ENCODE measurements at places on chromosomes 5 and 9.
A peak's percentile ranks its signal among the peaks of the same experiment; 100 is the strongest.

DNA sequence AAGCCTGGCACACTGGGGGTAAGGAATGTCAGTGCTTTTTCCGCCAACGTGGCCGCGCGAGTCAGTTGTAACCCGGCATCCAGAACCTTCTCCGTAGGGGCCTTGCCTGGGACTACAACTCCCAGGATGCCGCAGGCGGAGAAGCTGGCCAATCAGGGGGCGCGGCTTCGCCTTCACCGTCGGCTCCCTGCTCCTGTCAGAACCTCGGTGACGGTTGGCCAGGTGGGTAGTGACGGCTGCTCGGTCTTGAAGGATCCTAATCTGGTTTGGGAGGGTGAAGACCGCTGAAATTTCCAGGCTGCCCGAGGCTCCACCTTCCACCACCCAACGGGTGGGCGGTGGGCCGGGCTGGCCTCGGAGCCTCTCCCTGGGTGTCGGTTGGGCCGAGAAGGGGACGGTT, at the start of gene C5orf58:
C5orf58 (plus strand) TSS at position 200 of the 400 bp plus-strand sequence. CDS start 1,992 bp downstream, outside the sequence.
- no peak for DNase-seq

DNA sequence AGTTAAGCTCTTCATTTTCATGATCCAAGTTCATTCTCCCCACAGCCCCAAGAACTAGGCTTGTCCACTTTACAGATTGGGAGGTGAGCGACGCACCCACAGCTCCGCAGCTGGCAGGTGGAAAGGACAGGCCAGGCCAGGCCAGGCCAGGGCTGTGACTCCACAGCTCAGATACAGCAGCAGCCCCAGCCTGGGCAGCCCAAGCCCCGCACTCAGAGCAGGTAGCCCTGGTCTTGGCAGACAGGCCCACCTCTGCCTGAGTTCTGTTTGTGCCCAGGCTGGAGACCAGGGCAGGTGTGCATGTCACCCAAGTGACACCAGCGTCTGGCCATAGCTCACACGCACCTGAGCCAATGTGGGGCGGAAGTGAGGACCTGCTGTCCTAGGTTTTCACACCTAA, 124.7 kb downstream of the WNK2 start:
- no peak for DNase-seq

GRCh38 chr5:118701791-118702190, 286.6 kb downstream of the DTWD2 start:
- no peak for DNase-seq

- DNase-seq, result no peak
Measured at GRCh38 chr9:5578018-5578697, 50.7 kb upstream of the RIC1 start.

DNA sequence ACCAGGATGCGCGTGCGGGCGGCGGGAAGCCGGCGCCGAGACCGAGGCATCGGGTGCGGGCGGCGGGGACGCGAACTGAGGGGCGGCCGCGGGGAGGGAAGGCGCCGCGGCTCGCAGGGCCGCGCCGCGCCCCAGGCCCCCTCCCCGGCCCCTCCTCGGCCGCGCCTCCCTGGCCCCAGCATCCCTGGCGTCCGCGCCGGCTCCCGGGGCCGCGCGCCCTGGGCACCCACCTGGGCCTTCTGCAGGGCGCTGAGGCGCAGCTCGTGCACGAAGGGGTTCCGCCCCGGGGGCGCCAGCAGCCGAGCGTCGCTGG, 324 bp downstream of the LPCAT1 start:
- DNase-seq, result no peak

DNA sequence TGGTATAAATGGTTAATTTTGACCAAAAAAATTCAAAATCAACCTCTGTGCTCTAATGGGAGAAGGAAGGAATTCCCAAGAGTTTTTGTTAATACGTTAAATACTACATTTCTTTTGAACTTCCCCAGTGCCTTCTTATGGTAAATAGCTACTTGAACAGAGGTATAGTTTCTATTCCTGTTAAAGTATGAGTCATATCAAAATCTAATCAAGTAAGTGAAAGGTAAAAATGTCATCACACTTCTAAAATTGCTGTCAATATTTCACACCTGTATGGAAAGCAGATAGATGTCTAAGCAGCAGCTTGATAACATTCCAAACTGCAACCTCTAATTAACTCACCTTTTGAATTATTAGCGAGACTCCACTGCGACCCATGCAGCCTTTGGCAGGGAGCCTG, 214.1 kb upstream of the MEF2C start:
- DNase-seq, result no peak

DNA sequence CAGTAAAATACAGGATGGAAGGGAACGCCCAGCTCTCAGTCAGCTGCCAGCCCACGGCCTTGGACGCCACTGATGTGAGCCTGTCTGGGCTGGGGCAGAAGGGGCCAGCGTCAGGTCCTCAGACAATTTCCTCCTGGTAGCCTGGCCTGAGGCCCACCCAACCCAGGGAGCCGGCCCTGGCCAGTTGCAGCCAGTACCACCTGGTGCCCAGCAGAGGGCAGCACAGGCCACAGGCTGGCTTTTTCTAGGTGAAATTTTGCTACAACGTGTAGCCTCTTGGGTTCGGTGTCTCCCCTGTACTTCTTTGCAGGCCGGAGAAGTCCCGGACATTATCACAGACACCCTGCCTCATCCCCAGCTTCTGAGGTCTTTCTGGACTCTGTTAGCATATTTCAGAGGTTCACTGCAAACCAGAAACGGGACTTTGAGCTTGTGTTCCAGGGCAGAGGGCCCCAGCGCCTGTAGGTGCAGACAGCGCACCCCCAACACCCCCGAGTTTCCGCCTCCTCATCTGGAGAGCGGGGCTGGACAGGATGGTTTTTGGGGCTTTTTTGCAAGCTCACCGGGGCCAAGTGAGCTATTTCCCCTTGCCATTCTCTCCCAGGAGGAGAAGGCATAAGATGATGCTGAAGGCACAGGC, 45.9 kb upstream of the KCNMB1 start:
- peak; percentile 30 for DNase-seq

DNA sequence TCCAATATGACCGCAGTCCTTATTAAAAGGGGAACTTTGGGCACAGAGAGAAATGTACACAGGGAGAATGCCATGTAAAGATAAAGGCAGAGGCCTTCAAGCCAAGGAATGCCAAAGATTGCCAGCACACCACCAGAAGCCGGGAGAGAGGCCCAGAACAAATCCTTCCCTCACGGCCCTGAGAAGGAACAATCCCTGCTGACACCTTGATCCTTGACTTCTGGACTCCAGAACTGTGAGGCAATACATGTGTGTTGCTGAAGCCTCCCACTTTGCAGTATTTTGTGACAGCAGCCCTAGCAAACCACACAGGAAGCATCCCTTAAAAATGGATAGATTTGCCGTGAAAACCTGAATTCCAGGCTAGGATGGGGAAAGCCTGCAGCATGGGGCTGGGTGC, 80.0 kb downstream of the MAMDC2 start:
- no peak for DNase-seq

DNA sequence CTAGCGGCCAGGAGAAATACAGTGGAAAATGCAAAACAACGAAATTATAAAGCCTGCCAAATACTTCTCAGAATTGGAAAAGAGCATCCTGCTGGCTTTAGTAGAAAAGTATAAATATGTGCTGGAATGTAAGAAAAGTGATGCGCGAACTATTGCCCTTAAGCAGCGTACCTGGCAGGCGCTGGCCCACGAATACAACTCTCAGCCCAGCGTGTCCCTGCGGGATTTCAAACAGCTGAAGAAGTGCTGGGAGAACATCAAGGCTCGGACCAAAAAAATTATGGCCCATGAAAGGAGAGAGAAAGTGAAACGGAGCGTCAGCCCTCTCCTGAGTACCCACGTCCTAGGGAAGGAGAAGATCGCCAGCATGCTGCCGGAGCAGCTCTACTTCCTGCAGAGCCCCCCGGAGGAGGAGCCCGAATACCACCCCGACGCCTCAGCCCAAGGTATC, 15.0 kb downstream of the MSANTD3 start:
- no peak for DNase-seq

GRCh38 chr5:66669086-66669861, 73.1 kb downstream of the MAST4 start:
- DNase-seq, result no peak

DNA sequence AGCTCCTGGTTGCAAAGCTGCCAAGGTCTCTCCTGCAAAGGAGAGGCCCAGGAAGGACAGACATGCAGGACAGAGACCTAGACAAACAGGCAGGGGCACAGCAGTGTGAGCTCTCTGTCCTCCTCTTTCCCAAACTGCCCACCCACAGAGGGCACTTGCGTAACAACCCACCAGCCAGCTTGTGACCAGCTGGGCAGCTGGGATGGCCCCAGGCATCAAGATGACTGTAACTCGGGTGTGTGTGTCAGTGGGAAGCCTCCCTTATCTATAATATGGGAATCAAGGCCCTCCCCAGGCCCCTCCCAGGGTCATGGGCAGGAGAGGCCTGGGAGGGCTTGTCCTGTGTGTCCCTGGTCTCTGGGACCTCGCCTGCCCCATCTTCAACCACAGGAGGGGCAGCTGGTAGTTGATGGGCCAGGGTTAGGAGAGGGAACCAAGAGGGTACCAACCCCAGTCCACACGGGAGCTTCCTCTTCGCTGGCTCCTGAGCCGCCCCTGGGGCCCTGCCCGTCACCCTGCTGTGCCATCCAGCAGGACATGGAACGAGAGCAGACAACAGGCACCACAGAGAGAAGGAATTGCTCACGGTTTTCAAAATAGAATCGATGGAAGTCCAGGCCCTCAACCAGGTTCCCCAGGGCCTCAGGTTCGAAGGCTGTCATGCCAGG, 37.9 kb downstream of the SLC6A7 start:
- DNase-seq, result no peak

- DNase-seq, result no peak
Measured at GRCh38 chr9:23648651-23649050, 177.4 kb downstream of the ELAVL2 start.

- DNase-seq, result no peak
Measured at GRCh38 chr9:134063088-134063570, 4.7 kb downstream of the BRD3 start.

- no peak for DNase-seq
Measured at GRCh38 chr9:4106081-4106759, 193.6 kb downstream of the GLIS3 start.

DNA sequence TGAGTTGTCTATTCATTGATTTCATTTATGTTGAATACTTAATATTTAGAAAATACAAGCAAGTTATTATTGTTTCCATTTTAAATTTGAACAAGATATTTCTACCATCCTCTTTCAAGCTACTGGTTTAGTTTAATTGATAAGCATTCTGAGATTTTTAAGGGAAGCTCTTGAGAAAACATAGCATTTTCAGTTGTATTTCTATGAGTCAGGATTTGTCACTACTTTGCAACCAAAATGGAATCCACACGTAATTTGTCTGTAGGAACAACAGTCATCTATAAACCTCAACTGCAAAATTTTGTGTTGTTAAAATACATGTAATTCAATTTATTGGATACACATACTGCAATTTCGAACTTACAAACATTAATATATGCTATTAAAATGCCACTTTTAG, 74.0 kb downstream of the PRR16 start:
- DNase-seq, result no peak

- DNase-seq, result no peak
Measured at GRCh38 chr5:86971034-86971571, 296.6 kb upstream of the RASA1 start.

GRCh38 chr9:121252104-121252851, 15.7 kb upstream of the GSN start:
- DNase-seq, result no peak

GRCh38 chr5:170104710-170105109, 987 bp upstream of the FOXI1 start:
- no peak for DNase-seq

GRCh38 chr9:122426723-122427122, 51.0 kb downstream of the OR1J1 start:
- DNase-seq, result no peak

- no peak for DNase-seq
Measured at GRCh38 chr5:72314571-72315172, 5.4 kb downstream of the MRPS27 start.

DNA sequence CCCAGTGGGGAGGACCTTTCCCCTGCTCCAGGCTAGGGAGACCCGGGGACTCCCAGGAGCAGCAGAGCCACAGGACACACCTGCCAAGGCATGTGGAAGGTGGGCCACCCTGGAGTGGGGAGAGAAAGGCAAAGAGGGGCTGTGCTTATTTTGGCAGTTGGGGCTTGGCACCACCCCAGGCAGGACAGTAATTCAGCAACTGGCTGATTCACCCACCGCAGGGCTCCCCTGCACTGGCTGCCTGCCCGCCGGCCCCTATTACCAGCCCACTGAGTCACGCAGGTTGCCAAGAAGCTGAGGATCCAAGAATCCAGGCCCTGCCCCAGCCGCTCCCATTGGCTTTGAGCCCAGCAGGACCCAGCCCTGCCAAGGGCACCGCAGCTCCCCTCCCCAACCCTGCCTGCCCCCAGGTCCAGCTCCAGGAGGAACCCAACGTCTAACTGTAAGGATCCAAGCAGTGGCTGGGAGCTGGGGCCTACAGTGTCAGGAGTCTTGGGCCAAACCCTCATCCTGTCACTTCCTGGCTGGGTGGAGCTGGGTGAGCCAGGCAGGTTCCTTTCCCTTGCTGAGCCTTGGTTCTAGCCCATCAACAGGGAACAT, 14.2 kb upstream of the RALGDS start:
- peak; percentile 73 for DNase-seq

- DNase-seq, result no peak
Measured at GRCh38 chr9:13487936-13488335, 208.4 kb upstream of the MPDZ start.

- DNase-seq, result no peak
Measured at GRCh38 chr9:99866398-99866797, 40.1 kb upstream of the STX17 start.

DNA sequence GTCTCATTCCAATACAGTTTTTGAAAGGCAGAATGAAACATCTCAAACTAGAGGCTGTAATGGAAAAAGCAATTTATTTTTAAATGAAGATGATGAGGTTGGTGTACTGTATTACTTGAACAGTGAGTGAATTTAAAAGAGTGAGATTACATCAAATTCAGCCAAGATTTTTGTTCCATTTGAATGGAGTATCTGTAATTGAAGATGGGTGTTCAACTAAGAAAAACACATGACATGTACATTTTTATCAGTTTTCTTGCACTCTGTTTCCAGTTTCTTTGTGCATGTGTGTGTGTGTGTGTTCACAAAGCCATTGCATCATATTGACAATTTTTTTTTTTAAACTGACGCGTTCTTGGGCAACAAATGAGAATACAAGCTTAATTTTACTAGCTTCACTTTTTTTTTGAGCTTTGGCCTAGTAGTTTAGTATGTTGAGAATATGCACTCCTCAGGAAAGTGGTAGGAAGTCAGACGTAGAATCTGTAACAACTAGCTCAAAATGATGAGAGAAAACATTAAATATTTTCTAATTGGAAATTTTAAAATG, 243.5 kb downstream of the MAST4 start:
- DNase-seq, result no peak

GRCh38 chr9:69494763-69495162, 169.7 kb downstream of the ENTREP1 start:
- DNase-seq, result no peak

DNA sequence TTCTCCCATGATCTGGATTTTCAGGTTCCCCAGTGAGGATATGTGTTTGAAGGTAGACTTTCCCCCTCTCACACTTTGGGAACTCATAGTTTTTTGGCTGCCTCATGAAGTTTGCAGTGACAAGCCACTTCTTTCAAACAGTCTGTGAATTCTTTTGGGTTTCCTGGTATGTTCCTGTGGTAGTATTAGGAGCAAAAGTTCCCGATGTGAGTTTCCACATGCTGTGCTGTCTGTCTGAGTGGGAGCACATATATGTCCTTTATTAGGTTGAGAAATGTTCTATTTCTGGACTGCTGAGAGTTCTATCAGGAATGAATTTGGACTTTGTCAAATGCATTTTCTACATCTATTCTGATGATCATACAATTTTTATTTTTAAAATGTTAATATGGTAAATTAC, 273.2 kb upstream of the TARS1 start:
- DNase-seq, result no peak

GRCh38 chr5:134136221-134136631, 21.7 kb downstream of the TCF7 start:
- DNase-seq, result no peak

- no peak for DNase-seq
Measured at GRCh38 chr9:21796768-21797167, 5.7 kb upstream of the MTAP start.
